Body of pancreas (tissue), 4 donors: ENCODE measurements at places on chromosomes 4 and X. TPM values are rescaled to one million over a fixed set of nuclear protein-coding genes. Genes with fewer than 3 reads are reported as not detected.

DNA sequence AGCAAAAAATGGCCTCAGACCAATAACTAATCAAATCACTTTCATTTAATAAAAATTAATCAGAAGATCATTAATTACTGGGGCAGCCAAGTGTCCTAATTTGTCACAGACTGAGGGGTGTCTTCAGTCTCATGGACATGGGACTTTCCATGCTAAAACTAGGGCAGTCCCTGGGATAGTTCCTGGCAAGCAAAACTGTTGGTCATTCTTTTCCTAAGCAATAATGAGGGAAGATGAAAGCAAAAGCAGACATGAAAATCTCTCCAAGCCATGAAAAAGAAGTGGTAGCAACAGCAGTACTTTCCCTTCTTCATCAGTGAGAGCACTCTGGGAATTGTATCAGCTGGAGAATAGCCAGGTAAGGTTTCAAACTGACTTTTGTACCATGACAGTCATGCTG, 3.7 kb upstream of the ANTXR2 start:
- H3K27ac ChIP-seq: no peak overlapping the region
- no peak overlapping the region for H3K4me3 ChIP-seq
- no peaks in the 10 kb centered on the region for H3K36me3 ChIP-seq
- DNase-seq: no peak
- H3K4me1 ChIP-seq: peaks cover 10% of the 10 kb centered on the region

DNA sequence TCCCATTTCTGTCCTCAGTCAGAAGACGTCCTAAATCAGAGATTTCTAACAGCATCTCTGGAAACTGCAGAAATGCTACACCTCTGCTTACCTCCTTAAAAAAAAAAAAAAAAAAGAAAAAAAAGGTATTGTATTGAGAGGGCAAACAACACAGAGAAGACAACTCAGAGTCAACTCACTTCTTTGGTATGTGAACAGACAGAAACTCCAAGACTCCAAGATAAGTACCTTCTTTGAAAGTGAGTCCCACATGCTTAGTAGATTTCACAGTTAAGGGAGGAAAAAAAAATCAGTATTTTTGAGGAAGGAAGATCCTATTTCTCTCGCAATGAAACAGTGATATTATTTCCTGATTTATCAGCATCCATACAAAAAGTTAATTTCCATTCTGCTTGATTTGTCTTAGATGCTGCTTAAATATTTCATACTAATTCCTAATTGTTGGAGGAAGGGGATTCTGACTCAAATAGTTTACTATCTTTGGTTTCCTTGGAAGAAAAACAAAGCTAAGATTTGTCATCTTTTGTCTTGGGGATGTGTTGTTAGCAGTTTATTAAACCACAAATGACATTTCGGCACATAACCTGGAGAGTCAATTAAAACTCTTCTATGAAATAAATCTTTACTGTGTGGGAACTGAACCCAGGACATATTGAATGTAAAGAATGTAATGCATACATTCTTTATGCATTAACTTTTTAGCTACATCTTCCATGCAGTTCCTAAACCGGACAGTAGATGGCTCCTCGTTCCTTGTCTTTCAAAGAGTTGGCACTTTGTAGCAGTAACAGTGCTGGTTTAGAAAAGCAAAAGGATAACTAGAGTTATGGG, 4.7 kb downstream of the RASGEF1B start:
- peaks cover 15% of the 10 kb centered on the region for H3K4me1 ChIP-seq
- peak; percentile 80 for DNase-seq
- H3K27ac ChIP-seq: no peak overlapping the region
- no peaks in the 10 kb centered on the region for H3K27me3 ChIP-seq

DNA sequence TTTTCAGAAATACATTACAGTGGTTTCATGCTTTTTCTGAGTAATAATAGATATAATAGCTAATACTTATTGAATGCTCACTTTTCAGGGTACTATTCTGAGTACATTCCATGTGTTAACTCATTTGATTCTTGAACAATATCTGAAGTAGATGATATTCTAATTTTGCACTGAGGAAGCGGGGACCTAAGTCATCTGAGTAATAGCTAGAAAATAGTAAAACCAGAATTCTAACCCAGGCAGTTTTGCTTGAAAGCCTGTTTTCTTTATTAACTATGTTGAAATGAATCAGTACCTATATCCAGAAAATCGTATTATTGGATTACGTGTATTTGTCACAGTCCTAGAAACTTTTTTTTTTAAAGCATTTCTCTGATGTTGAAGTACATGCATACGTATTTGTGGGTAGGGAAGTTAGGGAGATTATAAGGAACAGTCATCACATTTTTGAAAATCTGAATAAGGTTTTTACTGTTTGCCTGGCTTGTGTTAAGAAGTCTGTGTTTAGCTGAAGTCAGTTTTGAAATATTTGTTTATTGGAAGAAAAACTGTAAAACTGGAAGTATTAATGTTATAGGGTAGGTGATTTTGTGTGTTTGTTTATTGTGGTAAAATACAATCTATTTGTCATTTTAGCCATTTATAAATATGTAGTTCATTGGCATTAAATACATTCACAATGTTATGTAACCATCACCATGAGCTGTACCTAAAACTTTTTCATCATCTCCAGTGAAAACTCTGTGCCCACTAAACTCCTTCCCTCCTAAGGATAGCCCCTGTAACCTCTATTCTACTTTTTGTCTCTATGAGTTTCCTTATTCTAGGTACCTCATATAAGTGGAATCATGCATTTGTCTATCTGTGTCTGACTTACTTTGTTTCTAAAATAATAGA, 55.3 kb downstream of the FIP1L1 start:
- no peak overlapping the region for H3K4me3 ChIP-seq
- H3K27ac ChIP-seq: no peak overlapping the region
- H3K36me3 ChIP-seq: peaks cover 6% of the 10 kb centered on the region

- H3K4me1 ChIP-seq: no peaks in the 10 kb centered on the region
- no peaks in the 10 kb centered on the region for H3K36me3 ChIP-seq
- H3K27ac ChIP-seq: no peak overlapping the region
Measured at GRCh38 chrX:2159393-2159792, 341.4 kb downstream of the DHRSX start.

- no peaks in the 10 kb centered on the region for H3K27me3 ChIP-seq
- no peaks in the 10 kb centered on the region for H3K4me1 ChIP-seq
- DNase-seq: no peak
- no peak overlapping the region for H3K27ac ChIP-seq
Measured at GRCh38 chr4:122346036-122346435, 32.8 kb upstream of the ADAD1 start.

GRCh38 chr4:10272511-10272910, 155.9 kb upstream of the WDR1 start:
- no peaks in the 10 kb centered on the region for H3K27me3 ChIP-seq
- H3K27ac ChIP-seq: no peak overlapping the region
- no peak for DNase-seq
- no peak overlapping the region for H3K4me3 ChIP-seq
- H3K36me3 ChIP-seq: no peaks in the 10 kb centered on the region

GRCh38 chr4:102693262-102693850, 67.4 kb downstream of the MANBA start:
- no peak overlapping the region for H3K27ac ChIP-seq
- no peaks in the 10 kb centered on the region for H3K36me3 ChIP-seq
- H3K27me3 ChIP-seq: no peaks in the 10 kb centered on the region
- H3K4me1 ChIP-seq: no peaks in the 10 kb centered on the region

DNA sequence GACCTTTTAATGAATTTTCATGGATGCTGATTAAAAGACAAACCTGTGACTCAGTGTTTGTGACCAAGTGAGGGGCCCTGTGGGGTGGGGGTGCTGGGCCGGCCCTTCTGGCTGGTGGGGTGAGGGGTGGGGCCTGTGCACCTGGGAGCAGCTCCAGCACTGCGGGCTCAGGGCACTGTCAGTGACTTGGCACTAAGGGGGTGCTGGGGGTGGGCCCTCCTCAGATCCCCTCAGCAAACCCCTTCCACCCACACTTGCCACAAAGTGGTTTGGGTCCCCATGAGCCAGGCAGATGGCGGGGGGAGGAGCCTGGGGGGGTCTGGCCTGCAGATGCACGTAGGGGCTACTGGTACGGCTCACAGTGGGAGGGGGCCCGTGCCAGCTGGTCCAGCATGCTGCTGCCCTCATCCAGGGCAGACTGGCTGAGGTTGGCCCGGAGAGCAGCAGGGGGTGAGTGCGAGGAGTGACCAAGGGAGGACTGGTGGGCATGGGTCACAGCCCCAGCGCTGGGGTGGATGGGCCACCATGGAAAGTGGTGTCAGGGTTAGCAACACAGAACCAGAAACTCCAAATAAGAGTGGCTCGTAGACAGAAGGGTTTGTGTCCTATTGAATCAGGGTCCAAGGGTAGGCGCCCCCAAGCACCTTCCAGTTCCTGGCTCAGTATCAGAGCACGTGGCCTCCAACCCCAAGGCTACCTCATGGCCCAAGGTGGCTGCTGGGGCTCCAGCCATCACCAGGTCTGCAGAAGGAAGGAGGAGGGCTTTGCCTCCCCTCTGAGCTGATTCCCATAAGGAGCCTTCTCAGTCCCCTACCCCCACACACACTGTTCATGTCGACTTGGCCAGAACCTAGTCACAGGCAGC, 10.1 kb downstream of the NKX1-1 start:
- DNase-seq: peak; percentile 5
- no peaks in the 10 kb centered on the region for H3K36me3 ChIP-seq
- H3K4me1 ChIP-seq: no peaks in the 10 kb centered on the region
- H3K4me3 ChIP-seq: no peak overlapping the region

DNA sequence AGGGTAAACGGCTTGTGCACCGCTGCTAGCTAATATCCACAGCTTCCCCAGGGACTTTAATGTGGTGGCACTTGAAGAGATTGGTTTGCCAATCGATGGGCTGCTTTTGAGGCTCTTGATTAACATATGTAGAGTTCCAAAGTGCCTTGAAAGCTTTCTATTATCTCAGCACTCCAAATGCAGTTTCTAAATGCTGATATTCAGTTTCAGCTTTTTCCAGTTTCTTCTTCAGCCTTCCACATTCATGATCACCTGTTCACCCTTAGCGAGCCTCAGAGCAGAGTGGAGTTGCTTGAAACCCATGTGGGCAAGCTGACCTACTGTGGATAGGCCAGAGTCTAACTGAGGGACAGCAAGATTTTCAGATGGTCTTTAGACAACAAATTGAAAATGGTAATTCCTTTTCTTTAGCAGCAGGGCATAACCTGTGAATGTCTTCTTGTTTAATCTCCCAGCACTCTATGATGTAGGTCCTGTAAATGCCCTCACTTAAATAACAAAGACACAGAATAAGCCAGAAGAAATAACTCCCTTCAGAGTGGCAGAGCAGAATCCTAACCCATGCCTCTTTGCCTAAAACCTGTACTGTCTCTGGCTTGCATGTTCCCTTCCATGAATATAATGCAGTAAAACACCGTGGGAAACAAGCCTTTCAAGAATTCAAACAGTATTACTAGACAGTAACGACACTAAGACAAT, 99.8 kb downstream of the TSPAN5 start:
- no peak overlapping the region for H3K27ac ChIP-seq
- H3K36me3 ChIP-seq: no peaks in the 10 kb centered on the region
- H3K27me3 ChIP-seq: no peaks in the 10 kb centered on the region
- no peak overlapping the region for H3K4me3 ChIP-seq

DNA sequence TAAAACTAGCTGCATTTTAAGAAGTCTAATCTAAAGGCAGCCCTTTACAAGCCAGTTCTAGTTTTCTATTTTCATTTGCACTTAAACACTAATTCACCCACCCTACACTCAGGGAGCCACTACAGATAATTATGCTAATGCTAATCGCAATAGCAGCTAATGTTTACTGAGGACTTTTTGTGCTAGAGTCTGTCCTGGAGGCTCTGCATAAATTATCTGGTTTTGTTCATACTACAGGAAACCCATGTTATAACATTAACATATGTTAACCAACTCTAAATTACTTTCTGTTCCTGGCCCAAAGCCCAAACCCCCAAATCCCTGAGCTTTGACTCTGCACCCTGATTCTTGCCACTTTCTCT, 480 bp upstream of the RADX start:
- DNase-seq: no peak
- no peaks in the 10 kb centered on the region for H3K27me3 ChIP-seq
- H3K4me3 ChIP-seq: no peak overlapping the region
- no peaks in the 10 kb centered on the region for H3K4me1 ChIP-seq
- peak overlapping the region; percentile 22 for H3K27ac ChIP-seq
- H3K36me3 ChIP-seq: no peaks in the 10 kb centered on the region

DNA sequence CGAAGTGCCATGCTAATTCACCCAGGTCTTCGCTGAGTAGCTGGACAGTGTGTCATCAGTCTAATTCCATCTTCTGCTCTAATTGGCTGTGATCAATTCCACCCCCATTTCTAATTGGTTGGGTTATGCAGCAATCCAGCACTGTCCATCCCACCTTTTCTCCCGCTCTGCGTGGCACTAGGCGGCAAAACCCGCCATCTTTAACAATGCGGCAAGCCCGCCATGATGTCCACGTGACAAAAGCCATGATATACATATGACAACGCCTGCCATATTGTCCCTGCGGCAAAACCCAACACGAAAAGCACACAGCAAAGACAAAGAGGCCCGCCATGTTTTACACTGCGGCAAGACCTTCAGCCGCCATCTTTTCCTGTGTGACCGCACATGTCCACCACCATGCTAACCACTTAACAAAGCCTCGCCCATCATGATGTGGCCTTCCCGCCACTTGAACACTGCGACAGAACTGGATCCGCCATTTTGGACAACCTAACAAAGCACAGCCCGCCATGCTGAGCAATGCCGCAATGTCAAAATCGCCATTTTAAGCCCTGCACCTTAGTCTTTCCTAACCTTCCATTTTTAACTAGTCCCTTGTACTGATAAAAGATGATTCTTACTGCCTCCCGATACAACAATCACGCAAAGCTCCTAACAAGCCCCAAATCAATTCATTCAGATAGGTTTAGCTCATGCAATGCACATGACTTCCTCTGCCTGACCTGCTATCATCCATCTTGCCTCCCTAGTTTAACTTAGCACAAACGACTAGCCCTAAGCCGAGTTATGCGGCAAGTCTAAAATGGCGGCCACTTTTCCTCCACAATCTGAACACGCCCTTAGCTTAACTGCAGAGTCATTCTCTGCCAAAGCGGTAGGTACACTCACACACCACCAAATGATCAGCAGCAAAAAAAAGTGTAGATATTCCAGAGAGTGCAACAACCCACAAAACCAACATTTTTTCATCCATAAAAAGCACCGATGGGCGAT, 288.3 kb downstream of the CHIC1 start:
- H3K4me1 ChIP-seq: no peaks in the 10 kb centered on the region
- no peak overlapping the region for H3K27ac ChIP-seq

LRIT3 gene
- total RNA-seq: not detected

HSFX4 gene
- total RNA-seq: not detected

IRAK1 gene
- total RNA-seq: 51.6 TPM

SLC16A2 gene
- total RNA-seq: 7.3 TPM

FGD1 gene
- 2.3 TPM for total RNA-seq

PLAC1 gene
- total RNA-seq: not detected

TBC1D8B gene
- total RNA-seq: 10.6 TPM

MAGED4B gene
- 7.3 TPM for total RNA-seq

GC gene
- total RNA-seq: 34.8 TPM

RBM46 gene
- not detected for total RNA-seq

HTR2C gene
- not detected for total RNA-seq

RNF4 gene
- 29.0 TPM for total RNA-seq

HTRA3 gene
- total RNA-seq: 4.2 TPM

SYTL4 gene
- total RNA-seq: 21.3 TPM

USP17L24 gene
- total RNA-seq: not detected
